ENCODE measurements at places on chromosomes 5 and 9. TPM values are rescaled to one million over a fixed set of nuclear protein-coding genes. Genes with fewer than 3 reads are reported as not detected.

Gene ADAMTS2
- 0.43 TPM for total RNA-seq

Gene PCDH12
- 0.14 TPM for total RNA-seq

Gene SCGB3A2
- total RNA-seq: not detected

Gene COL15A1
- 0.13 TPM for total RNA-seq

Gene IFNE
- total RNA-seq: 0.43 TPM

Gene ENTREP1
- total RNA-seq: 0.51 TPM

Gene GABRA1
- not detected for total RNA-seq

Gene MELK
- 62.7 TPM for total RNA-seq

Gene CCDC180
- total RNA-seq: 0.03 TPM

Gene GALNT12
- 0.30 TPM for total RNA-seq

Gene OBP2B
- total RNA-seq: not detected

Gene BNC2
- 7.4 TPM for total RNA-seq

Gene KLHL3
- 0.47 TPM for total RNA-seq
